ENCODE measurements at places on chromosomes 16 and 17.

DNA sequence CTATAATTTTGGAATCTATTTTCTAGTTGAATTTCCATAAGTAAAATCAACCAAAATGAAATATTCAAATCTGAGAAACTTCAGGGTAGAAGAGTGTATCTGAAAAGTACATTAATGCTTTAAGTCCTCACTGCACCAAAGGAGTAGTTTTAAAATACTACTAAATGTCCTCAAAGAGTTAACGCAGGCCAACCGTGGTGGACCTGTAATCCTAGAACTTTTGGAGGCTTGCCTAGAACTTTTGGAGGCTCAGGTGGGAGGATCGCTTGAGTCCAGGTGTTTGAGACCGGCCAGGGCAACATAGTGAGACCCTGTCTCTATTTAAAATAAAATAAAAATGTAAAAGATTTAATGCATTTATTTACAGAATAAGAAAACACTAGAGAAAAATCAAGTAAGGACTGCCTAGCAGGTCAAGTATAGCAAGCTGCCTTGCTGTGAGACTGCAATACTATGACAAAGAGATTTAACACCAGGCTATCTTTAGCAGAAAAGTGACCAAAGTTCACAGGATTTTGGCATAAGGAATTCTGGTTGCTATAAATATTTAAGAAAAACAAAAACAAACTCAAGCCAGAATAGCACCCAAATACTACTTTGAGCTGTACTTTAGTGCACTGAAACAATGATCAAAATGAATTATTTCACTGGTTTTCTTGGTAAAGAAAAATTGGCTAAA lies 41.0 kb downstream of the CHCT1 start:
- DNase-seq = no peak

- DNase-seq = no peak
Observed at GRCh38 chr17:82112181-82112913, 14.3 kb upstream of the FASN start.

DNA sequence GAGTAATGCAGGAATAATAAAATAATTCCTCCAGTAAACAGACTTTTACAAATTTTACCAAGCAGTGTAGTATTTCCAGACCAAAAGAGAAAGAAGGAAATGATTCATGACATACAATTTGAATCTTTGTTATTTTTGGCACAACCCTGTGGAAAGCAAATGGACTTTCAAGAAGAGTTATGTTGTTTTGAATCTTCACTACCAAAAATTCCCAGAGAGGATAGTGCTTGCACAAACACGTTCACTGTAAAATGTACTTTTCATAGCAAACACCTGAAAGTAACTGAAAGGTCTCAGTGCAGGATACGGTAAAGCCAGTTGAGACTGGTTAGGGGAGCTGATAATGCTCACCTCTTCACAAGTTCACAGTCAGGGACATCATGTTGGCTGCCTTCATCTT lies 107.1 kb downstream of the USP22 start:
- no peak for DNase-seq

- no peak for DNase-seq
Observed at GRCh38 chr16:67182288-67182687, 1.5 kb downstream of the MATCAP1 start.

DNA sequence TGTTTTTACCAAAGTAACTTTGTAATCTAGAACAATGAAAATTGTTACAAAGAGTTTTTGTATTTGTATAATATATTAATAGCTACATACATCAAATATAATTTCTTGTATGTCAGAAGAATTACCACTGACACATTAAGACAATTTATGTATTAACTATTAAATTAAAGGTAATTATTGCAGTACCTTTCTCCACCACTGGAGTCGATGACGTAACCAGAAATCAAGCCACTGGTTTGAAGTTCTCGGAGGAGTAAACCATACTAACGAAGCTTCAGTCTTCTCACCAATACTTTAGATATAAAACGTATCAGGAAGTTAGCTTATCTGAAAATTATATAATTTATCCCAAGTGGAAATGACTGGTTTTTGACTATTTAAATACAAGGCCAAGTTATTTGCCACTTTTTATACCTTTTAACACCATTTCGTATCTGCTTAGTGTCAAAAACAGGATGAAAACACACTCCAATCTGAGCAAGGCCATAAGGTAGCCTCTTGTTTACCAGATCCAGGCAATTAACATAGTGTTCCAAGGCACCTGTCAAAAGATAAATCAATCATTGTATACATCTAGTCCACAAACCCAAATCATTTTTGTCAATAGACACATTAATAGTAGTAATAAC lies 4.3 kb downstream of the POLG2 start:
- peak; percentile 54 for DNase-seq

DNA sequence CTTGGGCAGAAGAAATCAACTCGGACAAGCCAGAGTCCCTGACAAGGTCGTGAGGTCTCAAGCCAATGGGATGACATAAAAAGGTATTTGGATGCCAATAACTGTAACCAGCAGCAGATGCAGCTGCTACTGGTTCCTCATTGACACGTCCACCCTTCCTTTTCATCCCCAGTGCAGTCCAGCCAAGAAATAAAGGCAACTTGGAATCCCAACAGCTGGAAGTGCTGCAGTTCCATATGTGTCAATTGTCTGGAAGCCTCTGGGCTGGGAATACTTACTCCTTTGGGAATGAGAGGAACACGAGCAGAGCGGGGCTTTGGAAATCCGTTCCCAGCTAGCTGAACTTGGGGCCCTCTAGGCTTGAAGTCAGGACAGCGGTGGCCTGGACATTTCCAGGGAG lies 360.4 kb upstream of the ZFHX3 start:
- no peak for DNase-seq

DNA sequence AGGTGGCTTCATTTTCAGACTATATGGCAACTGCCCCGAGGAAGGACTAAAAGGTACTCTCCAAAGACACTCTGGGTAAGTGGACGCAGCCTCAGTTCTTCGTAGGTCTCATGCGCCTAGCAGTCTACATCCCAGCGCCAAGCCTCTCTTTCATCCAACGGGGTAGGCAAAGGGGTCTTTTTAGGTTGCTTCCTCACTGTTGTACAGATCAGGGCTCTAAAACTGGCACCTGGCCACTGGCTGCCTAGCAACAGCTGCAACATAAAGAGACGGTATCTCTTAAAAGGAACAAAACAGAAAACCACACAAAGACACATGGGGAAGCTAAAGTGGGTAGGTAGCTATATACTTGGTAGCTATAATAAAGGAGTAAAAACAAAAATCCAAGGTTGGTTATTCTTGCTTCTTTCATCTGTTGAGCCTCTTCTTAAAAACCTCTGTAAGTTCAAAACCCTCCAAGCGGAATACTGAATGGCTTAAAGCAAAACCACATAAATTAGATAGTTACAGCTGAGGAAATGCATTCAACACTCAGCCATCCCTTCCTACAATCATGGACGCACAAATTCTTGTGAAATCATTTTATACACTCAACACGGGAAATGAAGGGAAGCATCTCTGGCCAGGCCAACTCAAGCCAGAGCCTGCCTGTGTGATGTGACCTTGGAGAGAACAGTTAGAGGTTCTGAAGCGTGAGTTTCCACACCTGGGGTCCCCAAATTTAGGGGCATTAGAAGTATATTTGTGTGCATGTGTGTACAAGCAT lies 22.7 kb downstream of the CYTH1 start:
- peak; percentile 91 for DNase-seq

Measured in Kasumi-1 (cell line).